Thoracic aorta (tissue), 2 donors: ENCODE measurements at places on chromosomes 1 and 21.

GRCh38 chr1:107683683-107684082, 281.3 kb downstream of the VAV3 start:
- no peak for DNase-seq

- no peak for DNase-seq
Observed at GRCh38 chr1:235646463-235646862, 3.1 kb downstream of the GNG4 start.

GRCh38 chr1:223022641-223023473, 120.2 kb downstream of the TLR5 start:
- DNase-seq, result no peak

DNA sequence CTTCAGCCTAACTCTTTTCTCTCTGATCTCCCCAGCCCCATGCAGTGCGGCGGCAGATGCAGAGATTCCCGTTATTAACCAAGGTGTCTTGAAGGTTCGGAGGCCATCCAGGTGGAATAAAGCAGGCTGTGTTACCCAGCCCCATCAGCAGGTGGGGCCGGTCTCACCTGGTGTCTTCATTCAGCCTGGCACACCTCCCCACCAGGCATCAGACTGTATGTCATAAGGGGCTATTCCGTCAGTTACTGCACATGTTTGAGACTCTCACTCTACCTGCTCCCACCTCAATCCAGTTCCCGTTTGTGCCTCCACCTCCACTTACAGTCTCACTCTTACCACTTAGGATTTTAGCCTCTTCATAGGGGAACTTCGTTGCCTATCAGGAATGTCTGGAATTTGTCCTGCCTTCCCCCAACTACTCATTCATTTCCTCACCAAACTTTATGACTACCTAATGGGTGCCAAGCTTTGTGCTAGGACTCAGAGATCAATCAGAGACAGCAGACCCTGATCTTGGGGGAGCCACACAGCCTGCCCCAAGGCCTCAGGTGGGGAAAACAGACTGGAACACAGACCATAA, 170.2 kb downstream of the PLPP3 start:
- DNase-seq, result no peak

DNA sequence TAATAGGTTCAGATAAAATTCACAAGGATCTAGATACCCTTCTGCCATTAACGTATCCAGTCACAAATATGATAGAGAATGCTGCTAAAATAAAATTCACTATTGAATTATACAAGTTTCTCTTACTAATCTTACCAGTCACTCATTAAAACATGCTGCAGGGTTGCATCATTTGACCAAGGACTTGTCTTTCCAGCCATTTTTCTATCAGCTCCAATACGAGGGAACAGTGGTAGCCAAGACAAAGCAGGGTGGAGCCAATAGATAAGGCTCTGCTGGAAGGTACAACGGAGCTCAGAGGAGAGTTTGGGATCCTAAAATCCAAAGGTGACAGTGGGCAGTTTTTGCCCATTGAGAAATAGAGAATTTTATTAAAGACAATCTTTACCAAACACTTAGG, 4.0 kb downstream of the DONSON start:
- DNase-seq, result no peak
